Naive thymus-derived CD4-positive, alpha-beta T cell (primary cell): ENCODE measurements at places on chromosomes 7 and 10. TPM values are rescaled to one million over a fixed set of nuclear protein-coding genes. Genes with fewer than 3 reads are reported as not detected.

ANKIB1 gene
- 98.6 TPM for total RNA-seq

C10orf105 gene
- total RNA-seq: 0.14 TPM

SUGCT gene
- total RNA-seq: 2.7 TPM

ELAPOR2 gene
- 10.3 TPM for total RNA-seq

SORBS1 gene
- 0.58 and 0.79 TPM in 2 replicates for total RNA-seq

GRCh38 chr7:25731068-25731845 lies 420.7 kb upstream of the NFE2L3 start:
- no peaks in the 10 kb centered on the region for H3K27me3 ChIP-seq
- DNase-seq: no peak
- no peaks in the 10 kb centered on the region for H3K36me3 ChIP-seq
- no peak overlapping the region for H3K27ac ChIP-seq

DNA sequence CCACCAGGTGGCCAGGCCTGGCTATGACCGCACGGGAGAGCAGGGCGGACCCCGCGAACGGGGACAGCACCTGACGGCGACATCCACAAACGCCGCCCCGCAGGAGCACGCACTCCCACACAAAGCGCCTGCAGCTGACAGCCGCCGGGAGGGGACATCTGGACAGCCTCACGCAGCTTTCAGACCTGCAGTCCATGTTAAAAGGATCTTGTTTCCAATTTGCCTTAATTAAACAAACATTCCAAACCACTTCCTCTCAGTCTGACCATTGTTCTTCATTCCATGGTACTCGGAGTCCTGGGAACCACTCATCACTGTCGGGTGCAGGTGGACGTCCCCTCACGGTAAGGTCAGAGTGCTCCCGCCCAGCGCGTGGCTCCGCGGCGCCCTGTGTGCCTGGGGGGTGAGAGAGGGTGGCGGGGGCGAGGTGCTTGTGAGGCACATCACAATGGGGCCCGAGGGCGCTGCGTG lies 5.9 kb upstream of the GPER1 start:
- no peak for DNase-seq
- H3K4me3 ChIP-seq: no peak overlapping the region
- H3K27ac ChIP-seq: no peak overlapping the region

- no peaks in the 10 kb centered on the region for H3K36me3 ChIP-seq
- H3K4me1 ChIP-seq: no peaks in the 10 kb centered on the region
- no peak for DNase-seq
- no peaks in the 10 kb centered on the region for H3K27me3 ChIP-seq
These were observed 12.7 kb downstream of the TAS2R38 start for GRCh38 chr7:141960687-141961422.

DNA sequence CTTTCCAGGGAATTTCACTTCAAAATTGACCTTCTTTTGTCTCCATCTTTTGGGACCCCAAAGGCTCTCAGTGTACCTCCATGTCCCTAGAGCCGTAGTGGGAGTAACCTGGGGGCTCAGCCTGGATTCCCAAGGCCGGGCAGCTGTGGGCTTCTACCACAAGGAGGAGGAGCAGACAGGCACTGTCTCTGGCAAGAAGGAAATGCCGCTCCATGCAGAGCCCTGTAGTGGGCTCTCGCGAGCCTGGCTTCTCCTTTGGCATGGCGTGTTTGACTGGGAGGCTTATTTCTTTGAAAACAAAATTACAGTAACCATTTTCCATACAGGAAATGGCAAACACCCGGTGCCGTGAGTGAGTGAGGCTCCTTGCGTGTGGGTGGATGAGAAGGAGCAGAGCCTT lies 76.8 kb upstream of the FAM180A start:
- H3K27me3 ChIP-seq: no peaks in the 10 kb centered on the region
- H3K36me3 ChIP-seq: no peaks in the 10 kb centered on the region
- no peak overlapping the region for H3K4me3 ChIP-seq
- H3K27ac ChIP-seq: no peak overlapping the region

DNA sequence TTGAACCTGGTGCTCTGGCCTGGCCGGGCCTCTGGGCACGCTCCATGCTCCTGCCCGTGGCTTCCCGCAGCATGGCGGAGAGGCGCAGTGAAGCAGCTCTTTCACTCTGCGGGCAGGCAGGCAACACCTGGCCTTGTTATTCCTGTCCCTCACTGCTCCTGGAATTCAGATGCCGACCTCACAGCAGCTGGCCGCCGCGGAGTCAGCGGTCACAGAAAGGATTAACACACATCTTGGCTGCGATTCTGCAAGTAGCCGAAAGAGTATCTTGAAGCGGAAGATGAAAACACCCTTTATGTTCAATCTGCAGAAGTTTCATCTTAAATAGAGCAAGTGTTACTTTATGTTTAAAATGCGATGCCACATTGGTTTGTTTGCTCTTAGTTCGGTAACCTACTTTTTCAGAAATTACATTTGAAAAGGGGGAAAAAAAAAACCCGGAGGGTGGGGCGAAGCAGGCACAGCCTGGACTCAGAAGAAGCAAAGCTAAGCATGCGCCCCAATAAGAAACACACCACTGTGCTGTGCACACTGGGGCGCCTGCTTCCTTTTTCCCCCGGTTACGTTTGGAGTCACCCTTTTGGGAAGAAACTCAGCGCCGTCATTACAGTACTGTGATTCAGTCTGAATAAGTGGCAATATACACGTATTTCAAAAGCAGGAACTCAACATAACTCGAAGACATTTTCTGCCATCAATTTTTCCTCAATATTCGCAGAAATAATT lies 42.3 kb downstream of the BRI3 start:
- H3K27ac ChIP-seq: no peak overlapping the region
- DNase-seq: no peak
- H3K27me3 ChIP-seq: no peaks in the 10 kb centered on the region
- no peak overlapping the region for H3K4me3 ChIP-seq

- DNase-seq: no peak
- H3K27ac ChIP-seq: no peak overlapping the region
- H3K36me3 ChIP-seq: no peaks in the 10 kb centered on the region
- no peaks in the 10 kb centered on the region for H3K27me3 ChIP-seq
- H3K4me1 ChIP-seq: no peaks in the 10 kb centered on the region
These were observed 162.2 kb downstream of the MYOF start for GRCh38 chr10:93319896-93320295.

DNA sequence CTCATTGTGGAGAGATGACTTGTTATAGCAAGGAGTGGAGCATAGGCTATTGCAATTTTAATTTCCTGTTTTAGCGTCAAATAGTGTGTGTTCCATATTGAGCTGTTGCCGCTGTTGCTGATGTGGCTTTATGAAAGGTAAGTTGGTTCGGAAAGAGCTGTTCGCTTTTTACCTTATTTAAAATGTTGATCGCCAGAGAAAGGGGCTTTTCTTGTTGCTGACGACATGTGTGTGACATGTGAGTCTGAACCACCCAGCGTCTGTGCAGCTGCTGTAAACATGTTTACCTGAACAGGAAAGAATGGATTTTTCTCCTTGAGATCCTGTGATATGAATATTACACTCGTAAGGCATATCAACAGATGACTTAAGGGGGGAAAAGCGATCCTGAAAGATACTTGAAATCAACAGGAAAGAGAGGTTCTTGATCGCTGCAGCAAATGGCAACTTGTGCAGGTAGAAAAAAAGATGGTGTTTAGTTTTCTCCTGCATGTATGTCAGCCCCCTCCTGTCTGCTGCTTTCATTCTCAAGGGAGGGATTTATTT lies 2.5 kb downstream of the ZEB1 start:
- peaks cover 27% of the 10 kb centered on the region for H3K4me1 ChIP-seq
- no peaks in the 10 kb centered on the region for H3K27me3 ChIP-seq
- H3K4me3 ChIP-seq: peak overlapping the region; percentile 88
- peak overlapping the region; percentile 99 for H3K27ac ChIP-seq
- no peaks in the 10 kb centered on the region for H3K36me3 ChIP-seq
- DNase-seq: peak; percentile 80
